ENCODE measurements at places on chromosomes 3 and 15.

DNA sequence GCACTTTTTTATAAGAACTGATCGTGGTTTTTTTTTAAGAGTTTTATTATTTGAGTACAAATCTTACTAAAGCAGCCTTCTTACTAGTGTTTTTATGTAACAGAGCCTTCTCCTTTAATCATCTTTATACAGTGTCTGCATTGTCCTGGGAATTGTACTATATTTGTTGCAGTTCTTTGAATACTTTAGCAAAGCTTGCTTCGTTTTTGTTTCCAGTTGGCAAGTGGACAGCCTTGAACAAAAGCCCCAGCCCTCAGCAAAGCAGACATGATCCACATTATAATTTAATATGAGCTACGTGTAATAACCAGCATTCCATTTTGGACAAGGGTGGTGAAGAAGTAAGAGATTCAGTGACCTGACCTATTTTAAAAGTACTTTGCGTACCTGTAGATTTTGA lies 112.2 kb upstream of the FLNB start:
- no peak for DNase-seq

DNA sequence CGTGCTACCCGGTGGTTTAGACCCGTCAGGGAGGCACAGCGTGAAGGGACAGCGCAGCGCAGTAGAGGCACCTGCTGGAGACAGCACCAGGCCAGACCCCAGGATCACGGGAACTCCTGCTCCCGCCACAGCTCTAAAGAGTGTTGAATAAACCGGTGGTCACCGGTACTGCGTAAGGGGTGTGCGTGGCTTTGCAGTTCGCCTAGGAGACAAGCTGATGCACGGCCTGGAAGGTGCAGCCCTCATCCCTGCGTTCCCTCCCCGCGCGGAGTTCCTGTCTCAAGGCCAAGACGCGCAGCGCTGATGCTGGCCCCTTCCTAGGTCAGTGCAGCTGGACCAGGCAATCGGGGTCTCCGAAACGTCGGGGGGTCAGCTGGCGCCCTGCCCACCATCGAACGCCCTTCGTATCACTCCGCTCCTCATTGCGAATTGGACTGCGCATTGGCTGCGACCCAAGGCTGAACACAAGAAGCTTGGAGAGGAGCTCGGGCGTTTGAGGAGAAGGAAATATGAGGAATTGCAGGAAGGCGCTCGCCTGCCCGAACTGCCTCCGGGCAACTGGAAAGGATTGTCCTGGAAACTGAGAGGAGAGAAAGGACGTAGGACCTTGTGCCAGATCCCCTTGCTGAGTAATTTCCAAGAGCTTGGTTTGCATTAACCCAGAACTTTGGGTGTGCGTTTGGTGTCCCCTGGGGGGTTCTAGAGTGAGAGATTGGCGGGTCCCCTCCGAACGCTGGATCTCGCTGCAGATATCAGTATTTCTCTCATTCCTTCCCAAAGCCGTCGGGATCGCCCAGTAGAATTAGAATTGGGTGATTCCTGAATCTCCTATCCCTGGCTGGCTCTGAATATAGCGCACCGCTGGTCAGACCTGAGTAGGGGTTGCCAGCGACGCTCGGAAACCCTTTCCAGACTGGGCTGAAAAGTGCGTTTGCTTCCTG lies 2.3 kb upstream of the SOX14 start:
- DNase-seq = no peak

DNA sequence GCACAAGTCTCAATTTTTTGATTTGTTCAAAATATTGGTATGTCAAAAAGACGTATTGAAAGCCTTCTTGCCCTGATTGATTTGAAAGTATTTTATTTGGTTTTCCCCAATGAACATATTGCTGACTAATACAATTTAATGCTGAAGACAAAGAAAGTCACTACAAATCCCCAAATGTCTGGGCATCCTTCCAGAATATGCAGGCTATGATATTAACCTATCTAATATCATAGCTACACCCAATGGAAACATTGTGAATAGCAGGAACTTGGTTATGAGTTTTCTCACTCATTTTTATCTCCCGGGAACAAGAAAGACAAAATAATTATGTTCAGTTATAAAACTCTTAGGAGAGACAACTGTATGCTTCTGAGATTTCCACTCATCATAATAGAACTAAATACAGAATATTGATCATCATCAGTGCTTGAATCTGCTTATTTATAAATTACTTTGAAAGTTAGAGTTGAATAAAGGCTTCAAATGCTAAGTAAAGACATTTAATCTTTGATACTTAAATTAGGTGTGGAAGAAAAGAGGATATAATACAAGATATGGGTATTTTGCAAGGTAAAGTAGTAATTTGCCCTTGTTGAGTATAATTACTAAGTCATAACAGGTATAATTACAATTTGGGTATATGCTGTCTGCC lies 483.9 kb downstream of the RBMS3 start:
- DNase-seq = no peak

DNA sequence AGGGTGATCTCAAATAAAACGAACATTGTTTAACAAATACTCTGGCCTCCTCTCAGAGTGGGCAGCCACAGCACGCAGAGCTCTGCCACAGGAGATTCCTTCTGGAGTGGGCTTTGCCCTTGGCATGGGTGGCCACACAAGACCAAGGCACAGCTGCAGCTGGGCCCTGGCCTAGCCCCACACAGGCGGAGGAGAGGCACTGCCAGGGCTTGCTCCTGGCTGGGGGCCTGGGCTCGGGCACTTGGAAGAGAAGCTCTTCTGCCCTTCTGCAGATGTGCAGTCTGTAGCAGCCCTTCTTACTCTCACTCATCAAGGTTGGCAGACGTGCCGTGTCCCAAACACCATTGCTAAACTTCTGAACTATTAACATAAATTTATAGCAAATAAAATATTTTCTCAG lies 67.2 kb downstream of the CRTC3 start:
- DNase-seq = no peak

GRCh38 chr3:117844676-117845075 lies 1135.1 kb downstream of the TUSC7 start:
- no peak for DNase-seq

- no peak for DNase-seq
Observed at GRCh38 chr3:100781301-100781700, 72.0 kb downstream of the TFG start.

DNA sequence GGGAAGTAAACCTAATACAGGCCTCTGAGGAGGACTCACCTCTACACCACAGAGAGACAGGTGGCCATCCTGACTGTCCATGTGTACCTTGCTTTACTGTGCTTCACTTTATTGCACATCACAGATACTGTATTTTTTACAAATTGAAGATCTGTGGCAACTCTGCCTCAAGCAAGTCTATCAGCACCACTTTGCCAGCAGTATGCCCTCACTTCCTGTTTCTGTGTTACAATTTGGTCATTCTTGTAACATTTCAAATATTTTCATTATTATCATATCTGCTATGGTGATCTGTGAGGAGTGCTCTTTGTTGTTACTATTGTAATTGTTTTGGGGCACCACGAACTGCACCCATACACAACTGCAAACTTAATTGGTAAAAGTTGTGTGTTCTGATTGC lies 78.0 kb downstream of the BBX start:
- DNase-seq = no peak
